Heart right ventricle (tissue), 16 donors: ENCODE measurements at places on chromosomes 4 and X. TPM values are rescaled to one million over a fixed set of nuclear protein-coding genes. Genes with fewer than 3 reads are reported as not detected.
A peak's percentile ranks its signal among the peaks of the same experiment; 100 is the strongest.

Gene GABRQ
- total RNA-seq: 0.06 TPM

Gene RTL5
- total RNA-seq: 3.4 TPM

Gene IL2RG
- total RNA-seq: 15.3 TPM

Gene SLC2A9
- 5.5 TPM for total RNA-seq

DNA sequence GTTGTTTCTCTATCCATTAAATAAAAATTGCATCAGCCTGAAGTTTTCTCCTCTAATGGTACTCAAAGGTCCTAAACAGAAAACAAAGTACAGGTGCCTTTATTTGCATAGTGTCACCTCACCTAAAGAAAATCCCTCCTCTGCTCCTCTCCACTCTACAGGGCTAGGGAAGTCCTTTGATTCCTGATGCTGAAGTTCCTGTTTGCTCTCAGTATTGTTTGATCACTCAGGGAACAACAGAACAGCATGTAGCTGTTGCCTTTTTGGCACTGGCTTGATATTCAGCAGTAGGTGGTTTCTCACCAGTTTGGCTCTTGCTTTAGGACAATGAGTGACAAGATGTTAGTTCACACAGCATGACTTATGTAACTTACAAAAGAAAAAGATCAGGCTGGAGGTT lies 156.2 kb upstream of the SLC7A11 start:
- no peak for DNase-seq

- no peak for DNase-seq
Measured at GRCh38 chr4:55866973-55867574, 13.6 kb downstream of the EXOC1 start.

- no peak for DNase-seq
Measured at GRCh38 chrX:8413279-8413678, 51.4 kb upstream of the VCX3B start.

GRCh38 chr4:56330691-56331090 lies 56.6 kb downstream of the AASDH start:
- no peak for DNase-seq

DNA sequence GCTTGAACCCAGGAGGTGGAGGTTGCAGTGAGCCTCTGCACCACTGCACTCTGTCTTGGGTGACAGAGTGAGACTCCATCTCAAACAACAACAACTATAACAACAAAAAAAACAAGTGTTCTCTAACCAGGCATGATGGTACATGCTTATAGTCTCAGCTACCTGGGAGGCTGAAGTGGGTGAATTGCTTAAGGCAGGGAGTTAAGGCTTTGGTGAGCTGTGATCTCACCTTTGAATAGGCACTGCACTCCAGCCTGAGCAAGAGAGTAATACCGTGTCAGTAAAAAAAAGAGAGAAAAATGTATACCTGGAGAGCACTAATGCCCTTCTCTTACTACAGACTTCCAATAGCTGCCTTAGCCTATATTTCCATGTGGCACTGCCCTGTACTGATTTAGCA lies 18.9 kb upstream of the USP9X start:
- DNase-seq: no peak

- peak; percentile 64 for DNase-seq
Measured at GRCh38 chrX:129686422-129686948, 31.7 kb upstream of the APLN start.

GRCh38 chr4:99208719-99209075 lies 10.3 kb downstream of the ADH6 start:
- no peak for DNase-seq

DNA sequence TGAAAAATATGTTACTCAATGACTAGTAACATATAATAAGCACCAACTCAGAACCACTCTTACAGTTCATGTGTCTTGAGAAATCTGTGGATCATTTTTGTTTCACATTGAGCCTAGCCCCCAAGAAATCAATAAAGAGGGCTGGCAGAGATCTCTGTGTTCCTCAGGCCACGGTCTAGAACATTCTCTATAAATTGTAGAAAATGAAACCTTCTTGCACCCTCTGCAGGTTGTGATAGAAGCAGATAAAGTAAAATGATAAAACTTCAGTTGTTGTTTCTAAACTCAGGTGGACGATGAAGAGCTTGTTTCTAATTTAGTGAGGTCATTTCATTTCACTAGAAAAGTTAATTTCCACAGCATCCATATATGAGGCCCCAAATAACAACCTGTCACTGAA lies 182.7 kb downstream of the KIT start:
- no peak for DNase-seq

DNA sequence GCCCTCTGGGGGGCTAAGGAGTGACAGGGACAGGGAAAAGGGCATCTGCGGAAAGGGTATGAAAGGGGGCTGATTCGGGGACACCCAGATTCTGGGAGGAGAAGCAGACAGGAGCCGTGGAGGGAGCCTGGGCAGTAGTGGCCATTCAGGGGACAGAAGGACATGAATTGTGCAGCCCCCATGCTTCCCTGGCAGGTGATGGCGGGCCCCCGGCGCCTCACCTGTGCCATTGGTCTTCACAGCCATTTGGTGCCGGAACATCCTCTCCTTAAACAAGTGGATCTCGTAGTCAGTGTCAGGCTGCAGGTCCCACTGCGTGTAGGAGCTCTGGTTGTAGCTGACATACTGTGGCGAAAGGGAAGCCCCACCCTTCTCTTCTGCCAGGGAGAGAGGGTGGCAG lies 21.9 kb downstream of the L1CAM start:
- DNase-seq: no peak
